ENCODE measurements at places on chromosomes 16 and 17.

- H3K4me1 ChIP-seq, result no peaks in the 10 kb centered on the region
- no peaks in the 10 kb centered on the region for H3K27me3 ChIP-seq
- H3K36me3 ChIP-seq, result no peaks in the 10 kb centered on the region
- H3K4me3 ChIP-seq, result no peak overlapping the region
Measured at GRCh38 chr16:19722269-19722952, 4.3 kb downstream of the IQCK start.

GRCh38 chr17:19278729-19279128, 41.6 kb downstream of the EPN2 start:
- no peak overlapping the region for H3K4me3 ChIP-seq
- no peak for DNase-seq
- H3K4me1 ChIP-seq, result no peaks in the 10 kb centered on the region
- H3K27ac ChIP-seq, result no peak overlapping the region
- peaks cover 22% of the 10 kb centered on the region for H3K36me3 ChIP-seq
- no peaks in the 10 kb centered on the region for H3K27me3 ChIP-seq

- no peaks in the 10 kb centered on the region for H3K27me3 ChIP-seq
- DNase-seq, result no peak
- no peak overlapping the region for H3K4me3 ChIP-seq
- H3K36me3 ChIP-seq, result no peaks in the 10 kb centered on the region
- no peak overlapping the region for H3K27ac ChIP-seq
- H3K4me1 ChIP-seq, result no peaks in the 10 kb centered on the region
Measured at GRCh38 chr16:48099455-48099854, 56.3 kb downstream of the ABCC12 start.

GRCh38 chr17:77460514-77461046, 319.8 kb downstream of the SEC14L1 start:
- H3K27me3 ChIP-seq, result no peaks in the 10 kb centered on the region
- H3K4me1 ChIP-seq, result peaks cover 17% of the 10 kb centered on the region
- peaks cover 13% of the 10 kb centered on the region for H3K36me3 ChIP-seq
- H3K4me3 ChIP-seq, result no peak overlapping the region

- no peaks in the 10 kb centered on the region for H3K27me3 ChIP-seq
- H3K27ac ChIP-seq, result peak overlapping the region; percentile 60
- no peak for DNase-seq
- peak overlapping the region; percentile 86 for H3K4me3 ChIP-seq
Measured at GRCh38 chr16:57446531-57447185, 527 bp downstream of the CIAPIN1 start.

GRCh38 chr16:8108991-8109509, 481.3 kb downstream of the TMEM114 start:
- no peaks in the 10 kb centered on the region for H3K27me3 ChIP-seq
- H3K4me3 ChIP-seq, result no peak overlapping the region
- H3K27ac ChIP-seq, result no peak overlapping the region
- no peak for DNase-seq
- H3K4me1 ChIP-seq, result no peaks in the 10 kb centered on the region

GRCh38 chr16:10930755-10931093, 11.5 kb downstream of the DEXI start:
- DNase-seq, result no peak
- H3K4me3 ChIP-seq, result no peak overlapping the region
- no peaks in the 10 kb centered on the region for H3K27me3 ChIP-seq
- H3K27ac ChIP-seq, result no peak overlapping the region
- peaks cover 15% of the 10 kb centered on the region for H3K36me3 ChIP-seq

GRCh38 chr16:11452746-11453389, 107.6 kb downstream of the RMI2 start:
- no peak overlapping the region for H3K27ac ChIP-seq
- DNase-seq, result no peak
- H3K4me3 ChIP-seq, result no peak overlapping the region
- no peaks in the 10 kb centered on the region for H3K27me3 ChIP-seq
- no peaks in the 10 kb centered on the region for H3K36me3 ChIP-seq

GRCh38 chr16:82796047-82796446, 169.3 kb downstream of the CDH13 start:
- H3K27me3 ChIP-seq, result no peaks in the 10 kb centered on the region
- no peak for DNase-seq
- H3K4me3 ChIP-seq, result no peak overlapping the region
- H3K4me1 ChIP-seq, result no peaks in the 10 kb centered on the region
- peaks cover 8% of the 10 kb centered on the region for H3K36me3 ChIP-seq

- H3K27ac ChIP-seq, result no peak overlapping the region
- no peak overlapping the region for H3K4me3 ChIP-seq
- H3K4me1 ChIP-seq, result peaks cover 4% of the 10 kb centered on the region
Measured at GRCh38 chr17:60305141-60305540, 86.8 kb downstream of the USP32 start.

DNA sequence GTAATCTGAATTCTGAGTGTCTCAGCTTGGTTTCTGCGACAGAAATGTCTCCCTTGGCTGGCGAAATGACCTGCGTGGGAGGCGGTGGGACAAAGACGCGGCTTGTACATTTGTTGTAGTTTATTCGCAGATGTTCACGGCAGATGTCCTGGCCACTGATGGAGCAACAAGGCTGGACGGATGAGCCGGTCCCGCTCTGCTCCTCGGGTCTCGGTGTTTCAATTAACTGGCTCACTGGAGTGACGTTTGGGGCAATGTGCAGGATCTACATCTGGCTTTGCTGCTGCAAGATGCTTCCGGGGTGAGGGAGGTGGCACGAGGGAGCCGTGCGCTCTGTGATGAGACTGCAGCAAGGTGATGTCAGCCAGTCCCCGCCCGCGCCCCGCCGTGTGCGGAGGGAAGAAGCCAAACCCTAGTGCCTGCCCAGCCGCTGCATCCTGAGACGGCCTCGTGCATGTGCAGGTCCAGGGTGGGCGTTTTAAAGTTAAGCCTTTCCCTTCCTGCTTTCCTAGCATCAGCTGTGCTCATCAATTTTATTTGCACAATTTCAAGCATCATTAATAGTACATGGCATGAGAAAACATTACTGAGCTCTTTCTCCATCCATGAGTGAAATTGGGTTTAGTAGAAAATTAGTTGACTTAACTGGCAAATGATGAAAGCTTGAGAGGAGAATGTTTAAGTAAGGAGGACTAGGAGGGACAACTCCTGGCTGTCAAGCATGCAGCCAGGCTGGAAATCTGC, 44.4 kb downstream of the MGAT5B start:
- no peaks in the 10 kb centered on the region for H3K36me3 ChIP-seq
- H3K27me3 ChIP-seq, result no peaks in the 10 kb centered on the region
- H3K4me1 ChIP-seq, result no peaks in the 10 kb centered on the region
- no peak for DNase-seq

GRCh38 chr16:82414476-82414875, 212.3 kb upstream of the CDH13 start:
- no peak overlapping the region for H3K27ac ChIP-seq
- no peak for DNase-seq
- no peak overlapping the region for H3K4me3 ChIP-seq
- H3K4me1 ChIP-seq, result no peaks in the 10 kb centered on the region

DNA sequence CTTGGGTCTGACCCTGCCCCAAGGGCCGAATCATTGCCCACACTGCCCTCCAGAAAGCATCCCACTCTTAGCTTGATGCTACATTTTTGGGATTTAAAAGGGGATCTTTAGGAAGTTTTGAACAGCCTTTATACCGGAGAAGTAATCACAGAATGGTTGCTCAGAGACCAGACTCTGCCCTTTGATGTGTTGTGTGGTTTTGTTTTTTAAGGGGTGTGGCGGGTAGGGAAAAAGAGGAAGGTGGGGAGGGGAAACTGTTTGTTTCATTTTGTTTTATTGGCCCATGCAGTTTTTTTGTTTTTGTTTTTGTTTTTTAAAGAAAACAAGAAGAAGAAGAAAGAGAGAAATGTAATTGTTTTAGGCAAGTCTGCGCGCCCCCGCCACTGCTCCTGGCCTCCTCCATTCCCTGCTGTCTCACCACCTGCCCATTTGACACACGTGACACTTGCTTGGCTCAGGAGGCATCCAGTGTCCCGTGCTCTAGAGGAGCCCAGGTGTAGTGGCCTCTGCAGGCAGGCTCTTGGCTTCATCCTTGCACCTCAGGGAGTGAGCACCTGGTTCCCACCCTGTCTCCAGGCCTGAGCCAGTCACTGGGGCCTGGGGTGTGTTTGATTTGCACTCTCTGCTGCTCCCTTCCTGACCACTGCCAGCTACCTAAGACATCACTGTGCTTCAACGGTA, 35.7 kb downstream of the GNAO1 start:
- DNase-seq, result no peak
- H3K27ac ChIP-seq, result no peak overlapping the region
- no peaks in the 10 kb centered on the region for H3K36me3 ChIP-seq

DNA sequence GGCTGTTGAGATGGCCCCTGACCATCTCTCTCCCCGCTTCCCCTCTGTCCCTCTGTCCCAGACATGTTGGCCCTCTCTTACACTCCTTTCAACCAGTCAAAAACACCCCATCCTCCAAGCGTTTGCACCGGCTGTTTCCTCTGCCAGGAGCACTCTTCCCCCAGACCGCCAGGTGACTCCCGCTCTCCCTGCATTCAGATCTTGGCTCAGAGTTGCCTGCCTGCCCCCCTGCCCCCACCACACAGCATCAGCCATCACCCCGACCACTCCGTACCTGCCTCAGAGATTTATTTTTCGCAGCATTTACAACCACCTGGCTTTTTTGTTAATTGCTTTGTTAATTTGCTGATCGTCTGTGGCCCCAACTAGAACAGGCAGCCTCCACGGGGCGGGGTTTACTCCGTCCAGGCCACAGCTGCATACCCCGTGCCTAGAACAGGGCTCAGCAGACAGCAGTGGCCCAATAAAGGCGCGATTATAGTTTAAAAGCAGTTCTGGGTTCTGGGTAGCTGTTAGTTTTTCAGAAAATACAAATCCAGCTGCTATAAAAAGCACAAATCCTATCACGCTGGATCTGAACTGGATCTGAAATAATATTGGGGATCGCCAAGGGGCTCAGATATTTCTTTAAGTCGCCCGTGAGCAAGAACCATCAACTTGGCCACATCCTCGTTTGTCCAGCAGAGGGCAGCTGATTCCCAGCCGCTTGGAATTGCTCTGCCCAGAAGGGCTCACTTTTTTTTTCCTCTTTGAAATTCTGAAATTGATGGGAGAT, 173.6 kb downstream of the IRF8 start:
- no peak overlapping the region for H3K27ac ChIP-seq
- H3K4me3 ChIP-seq, result no peak overlapping the region
- no peaks in the 10 kb centered on the region for H3K4me1 ChIP-seq
- peak; percentile 39 for DNase-seq

DNA sequence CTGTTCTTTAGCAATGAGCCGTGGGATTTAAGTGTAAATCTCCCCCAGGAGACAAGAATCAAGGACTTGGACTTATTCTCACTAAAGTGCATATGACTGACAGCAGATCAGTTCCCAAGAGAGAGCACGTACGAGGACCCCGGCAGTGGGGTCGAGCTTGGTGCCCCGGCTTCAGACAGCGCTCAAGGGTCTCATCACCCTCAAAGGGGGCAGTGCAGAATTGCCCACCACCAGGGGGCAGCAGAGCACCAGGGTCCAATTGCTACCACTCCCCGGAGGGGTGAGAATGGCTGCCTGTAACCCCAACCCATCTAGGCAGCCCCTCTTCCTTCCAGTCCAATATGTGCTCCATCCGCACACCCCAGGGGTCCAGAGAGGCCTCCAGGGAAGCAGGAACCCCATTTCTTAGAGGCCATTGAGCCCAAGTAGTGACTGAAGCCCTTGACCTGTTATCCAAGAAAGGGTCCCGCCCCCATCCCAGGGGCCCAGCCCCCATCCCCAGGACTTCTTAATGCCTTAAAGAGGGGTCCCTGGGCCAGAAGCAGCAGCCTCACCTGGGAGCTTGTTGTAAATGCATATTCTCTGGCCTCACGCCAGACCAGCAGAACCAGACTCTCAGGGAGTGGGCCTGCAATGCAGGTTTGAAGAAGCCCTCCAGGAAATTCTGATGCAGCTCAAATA, 86.1 kb downstream of the ZDHHC7 start:
- peaks cover 3% of the 10 kb centered on the region for H3K4me1 ChIP-seq
- H3K27ac ChIP-seq, result no peak overlapping the region
- no peak for DNase-seq

DNA sequence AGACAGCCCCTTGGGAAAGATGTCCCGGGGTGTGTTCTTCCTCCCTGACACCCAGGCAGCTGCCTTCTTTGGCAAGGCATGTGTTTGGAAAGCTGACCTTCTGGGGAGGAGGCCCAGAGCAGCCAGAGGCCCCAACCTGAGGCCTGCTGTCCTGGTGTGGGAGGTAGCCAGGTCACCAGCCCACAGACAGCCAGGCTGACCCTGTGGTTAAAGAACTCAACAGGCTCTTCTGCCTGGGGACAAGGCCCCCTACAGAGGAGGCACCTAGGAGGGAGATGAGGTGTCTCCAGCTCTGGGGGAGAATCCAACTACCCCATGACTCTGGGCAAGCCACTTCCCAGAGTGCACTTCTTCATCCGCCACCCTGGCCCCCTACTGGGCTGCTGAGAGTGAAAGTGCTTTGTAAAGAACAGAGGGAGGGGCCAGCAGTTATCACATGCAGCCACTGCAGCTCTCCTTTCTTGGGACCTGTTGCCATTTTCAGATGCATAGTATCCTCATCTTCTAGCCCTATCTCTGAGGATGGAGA, 13.1 kb upstream of the SREBF1 start:
- H3K27ac ChIP-seq, result no peak overlapping the region
- DNase-seq, result no peak
- H3K27me3 ChIP-seq, result no peaks in the 10 kb centered on the region
- no peaks in the 10 kb centered on the region for H3K36me3 ChIP-seq
- no peak overlapping the region for H3K4me3 ChIP-seq

GRCh38 chr17:32588135-32588534, 101.3 kb downstream of the CDK5R1 start:
- no peaks in the 10 kb centered on the region for H3K27me3 ChIP-seq
- no peak overlapping the region for H3K4me3 ChIP-seq
- no peak overlapping the region for H3K27ac ChIP-seq
- H3K36me3 ChIP-seq, result no peaks in the 10 kb centered on the region
- no peak for DNase-seq
- no peaks in the 10 kb centered on the region for H3K4me1 ChIP-seq

- H3K27ac ChIP-seq, result no peak overlapping the region
- no peaks in the 10 kb centered on the region for H3K27me3 ChIP-seq
- no peaks in the 10 kb centered on the region for H3K4me1 ChIP-seq
- DNase-seq, result no peak
- no peak overlapping the region for H3K4me3 ChIP-seq
- peaks cover 53% of the 10 kb centered on the region for H3K36me3 ChIP-seq
Measured at GRCh38 chr16:57175896-57176295, 9.9 kb downstream of the PSME3IP1 start.

- H3K27me3 ChIP-seq, result no peaks in the 10 kb centered on the region
- no peak overlapping the region for H3K4me3 ChIP-seq
- peaks cover 19% of the 10 kb centered on the region for H3K4me1 ChIP-seq
- H3K36me3 ChIP-seq, result peaks cover 35% of the 10 kb centered on the region
- no peak for DNase-seq
Measured at GRCh38 chr16:66717112-66717675, 20.7 kb upstream of the CMTM4 start.

GRCh38 chr16:49539758-49540157, 166.2 kb downstream of the C16orf78 start:
- H3K4me1 ChIP-seq, result no peaks in the 10 kb centered on the region
- H3K27me3 ChIP-seq, result no peaks in the 10 kb centered on the region
- no peak overlapping the region for H3K27ac ChIP-seq
- H3K4me3 ChIP-seq, result no peak overlapping the region
- DNase-seq, result no peak

All from RWPE2 (cell line).